ENCODE measurements at places on chromosomes 5 and 9. TPM values are rescaled to one million over a fixed set of nuclear protein-coding genes. Genes with fewer than 3 reads are reported as not detected.

DNA sequence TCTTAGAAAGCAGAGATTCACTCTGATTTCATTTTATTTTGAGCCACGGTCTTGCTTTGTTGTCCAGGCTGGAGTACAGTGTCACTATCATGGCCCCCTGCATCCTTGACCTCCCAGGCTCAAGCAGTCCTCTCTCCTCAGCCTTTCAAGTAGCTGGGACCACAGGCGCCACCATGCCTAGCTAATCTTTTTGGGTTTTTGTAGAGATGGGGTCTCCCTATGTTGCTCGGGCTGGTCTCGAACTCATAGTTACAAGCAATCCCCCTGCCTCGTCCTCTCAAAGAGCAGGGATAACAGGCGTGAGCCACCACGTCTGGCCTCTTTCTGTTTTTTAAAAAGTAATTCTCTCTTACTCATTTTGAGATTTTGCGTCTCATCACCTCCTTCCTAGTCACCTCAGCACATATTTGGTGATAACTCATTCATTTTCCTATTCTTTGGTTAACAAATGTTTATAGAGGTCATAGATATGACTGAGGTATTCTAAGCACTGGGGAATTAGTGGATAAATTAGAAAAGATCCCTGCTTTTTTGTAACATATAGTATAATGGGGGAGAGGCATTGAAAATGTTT, 10.8 kb upstream of the DCP2 start:
- no peak for DNase-seq

DNA sequence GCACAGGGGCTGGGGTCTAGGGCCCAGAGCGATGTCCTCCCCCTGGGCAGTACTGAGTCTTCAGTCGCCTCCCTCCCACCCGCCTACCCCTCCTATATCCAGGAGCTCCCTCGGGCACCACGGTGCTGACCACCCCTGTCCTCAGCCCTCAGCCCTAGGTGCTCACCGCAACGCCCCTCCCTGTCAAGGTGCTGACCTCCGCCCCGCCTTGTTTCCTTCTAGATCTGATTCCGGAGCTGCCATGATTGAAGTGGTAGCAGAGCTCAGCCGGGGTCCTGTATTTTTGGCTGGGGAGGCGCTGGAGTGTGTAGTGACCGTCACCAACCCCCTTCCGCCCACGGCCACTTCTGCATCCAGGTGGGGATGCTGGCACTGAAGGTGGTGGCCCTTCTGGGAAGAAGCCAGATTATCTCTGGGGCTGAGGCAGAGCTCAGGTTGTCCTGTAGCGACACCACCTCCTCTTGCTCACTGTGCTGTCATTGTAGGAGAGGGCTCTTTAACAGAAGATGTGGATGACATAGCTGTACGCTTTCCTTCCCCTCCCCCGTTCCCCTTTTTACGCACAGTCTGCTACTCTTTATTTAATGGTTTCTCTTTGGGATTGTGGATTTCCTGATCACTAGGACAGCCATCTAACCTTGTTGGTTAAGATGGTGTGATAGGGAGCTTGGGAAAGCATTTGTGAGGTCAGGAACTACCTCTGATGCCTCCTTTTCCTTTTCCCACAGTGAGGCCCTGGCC, 598 bp downstream of the RGP1 start:
- DNase-seq: no peak

GRCh38 chr9:100652850-100653249, 75.0 kb downstream of the CAVIN4 start:
- DNase-seq: no peak

Gene PDE4D
- total RNA-seq: 9.2 TPM

Gene MAP1B
- total RNA-seq: 183 TPM

GRCh38 chr9:111274737-111275136, 55.3 kb downstream of the OR2K2 start:
- peak; percentile 57 for DNase-seq

GRCh38 chr5:149831492-149831891, 101.4 kb downstream of the PPARGC1B start:
- DNase-seq: peak; percentile 37

DNA sequence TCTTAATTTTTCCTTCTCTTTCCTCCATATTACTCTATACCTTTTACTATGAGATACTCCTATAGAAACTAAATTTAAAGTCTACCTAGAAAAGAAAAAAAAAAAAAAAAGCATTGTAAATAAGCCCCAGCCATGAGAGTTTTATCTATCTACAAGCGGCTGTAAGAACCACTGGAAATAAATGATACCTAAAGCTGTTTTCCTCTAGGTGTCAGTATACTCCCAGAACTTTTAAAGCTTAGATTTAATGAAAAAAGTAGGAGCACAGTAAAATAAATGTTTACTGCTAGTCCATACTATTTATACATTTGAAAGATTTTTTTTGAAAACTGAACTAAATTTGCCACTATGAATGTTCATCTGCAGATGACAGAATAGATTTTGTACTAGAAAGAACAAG, 26.2 kb downstream of the TYRP1 start:
- DNase-seq: peak; percentile 69

- no peak for DNase-seq
These were observed 25.9 kb upstream of the ALDH1A1 start for GRCh38 chr9:72978744-72979143.

Gene NELFB
- 36.7 TPM for total RNA-seq

- peak; percentile 56 for DNase-seq
These were observed at the start of gene APBA1 for GRCh38 chr9:69671879-69672595. APBA1 (minus strand) TSS chr9:69672371.

- no peak for DNase-seq
These were observed 9.0 kb downstream of the TTLL11 start for GRCh38 chr9:122084026-122084675.

DNA sequence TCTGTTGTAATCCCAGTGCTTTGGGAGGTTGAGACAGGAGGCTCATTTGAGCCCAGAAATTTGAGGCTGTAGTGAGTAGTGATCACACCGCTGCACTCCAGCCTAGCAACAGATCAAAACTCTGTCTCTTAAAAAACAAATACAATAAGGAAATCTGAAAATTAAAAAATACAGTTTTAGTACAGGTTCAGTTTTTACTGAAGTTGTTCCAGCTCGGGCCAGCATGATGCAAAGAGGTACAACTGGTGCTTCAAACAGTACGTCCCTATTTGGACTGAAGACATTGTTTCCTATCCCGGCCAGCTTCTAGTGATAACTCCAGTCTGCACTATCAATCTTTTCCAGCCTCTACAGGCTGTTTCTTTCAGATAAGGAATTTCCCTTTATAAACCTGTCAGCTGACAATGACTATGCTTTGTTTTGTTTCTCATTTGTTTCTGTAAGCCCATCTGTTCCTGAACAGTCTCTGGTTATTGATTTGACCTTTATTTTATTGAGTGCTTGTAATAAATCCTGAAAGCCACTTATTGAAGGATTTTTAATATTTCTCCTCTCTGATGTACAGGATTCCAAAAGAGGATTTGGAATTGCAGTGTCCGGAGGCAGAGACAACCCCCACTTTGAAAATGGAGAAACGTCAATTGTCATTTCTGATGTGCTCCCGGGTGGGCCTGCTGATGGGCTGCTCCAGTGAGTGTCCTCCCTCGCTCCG, 41.9 kb downstream of the TJP2 start:
- DNase-seq: no peak

GRCh38 chr5:173056783-173057061, 570 bp downstream of the CREBRF start:
- no peak for DNase-seq

- no peak for DNase-seq
These were observed 1.4 kb downstream of the FAM193B start for GRCh38 chr5:177552839-177553455.
